Stimulated activated CD8-positive, alpha-beta memory T cell treated with anti-CD3 and anti-CD28 coated beads, Interleukin-15, amount 100 ng/mL, for 1 hour (primary cell): ENCODE measurements at places on chromosomes 2 and 18.

- DNase-seq = no peak
Measured at GRCh38 chr18:22469926-22470247, 52.2 kb upstream of the CTAGE1 start.

DNA sequence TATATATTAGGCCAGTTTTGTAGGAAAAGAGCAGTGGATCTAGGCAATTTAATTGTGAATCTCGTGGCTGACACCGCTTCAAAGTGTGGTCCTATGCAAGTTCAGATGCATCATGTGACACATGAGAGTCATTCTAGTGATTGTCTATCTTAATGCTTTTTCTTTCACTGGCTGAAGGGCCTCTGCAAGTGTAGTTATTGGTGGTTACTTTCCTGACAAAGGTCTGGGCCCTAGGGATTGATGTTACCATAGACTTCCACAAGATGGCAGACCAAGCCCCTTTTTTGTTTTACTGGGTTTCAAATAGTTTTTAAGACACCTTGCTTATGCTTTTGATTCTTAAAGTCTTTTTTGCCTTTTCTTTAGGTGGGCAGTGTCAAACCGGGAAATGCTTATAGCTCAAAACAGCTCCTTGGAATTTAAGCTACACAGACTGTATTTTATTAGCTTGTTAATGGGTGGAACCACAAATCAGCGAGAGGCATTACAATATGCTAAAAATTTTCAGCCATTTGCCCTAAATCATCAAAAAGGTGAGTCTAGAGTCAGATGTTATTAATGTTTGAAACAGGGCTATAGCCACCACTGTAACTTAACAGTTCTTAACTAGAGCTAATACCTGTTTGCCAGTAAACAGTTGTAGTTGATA lies 25.9 kb downstream of the CD8A start:
- DNase-seq = no peak

- DNase-seq = no peak
Measured at GRCh38 chr18:75043478-75043877, 165.5 kb downstream of the PTGR3 start.

GRCh38 chr18:45521777-45522176 lies 93.5 kb upstream of the SLC14A2 start:
- no peak for DNase-seq

DNA sequence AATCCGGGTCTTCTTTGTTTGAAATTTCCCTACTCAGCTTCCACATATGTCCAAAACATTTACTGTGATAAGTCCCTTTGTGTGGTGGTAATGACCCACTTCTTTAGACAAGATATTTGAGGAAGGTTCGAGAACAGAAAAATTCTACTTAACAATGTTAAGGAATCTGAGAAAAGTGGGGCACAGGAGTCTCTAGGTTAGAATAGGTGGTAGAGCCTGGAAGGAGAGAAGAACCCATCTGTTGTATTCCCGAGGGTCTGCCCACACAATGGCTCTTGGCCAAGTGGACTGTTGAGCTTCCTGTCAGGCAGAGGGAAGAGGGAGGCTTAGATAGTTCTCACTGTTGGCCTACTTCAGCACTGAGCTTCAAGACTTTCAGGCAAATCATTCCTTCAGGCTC lies 4.3 kb downstream of the IGFBP2 start:
- DNase-seq = no peak

GRCh38 chr2:54630858-54631497 lies 92.5 kb upstream of the EML6 start:
- no peak for DNase-seq

DNA sequence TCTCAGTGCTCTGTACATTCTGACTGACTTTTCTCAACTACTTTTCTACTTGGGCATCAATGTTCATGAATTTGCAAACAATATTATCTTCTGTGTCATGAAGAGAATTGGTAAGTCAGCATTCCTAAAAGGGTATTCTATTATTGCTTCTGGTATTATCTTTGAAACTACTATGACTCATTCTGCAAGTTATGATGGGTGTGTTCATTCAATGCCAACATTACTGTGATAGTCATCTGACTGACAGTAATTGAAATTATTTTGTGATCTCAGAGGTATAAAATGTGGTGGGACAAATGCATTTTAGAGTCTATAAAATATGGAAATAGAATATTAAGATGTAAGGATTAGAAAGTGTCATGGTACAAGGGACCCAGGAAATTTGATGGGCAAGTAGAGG lies 736.0 kb upstream of the CELF4 start:
- no peak for DNase-seq

DNA sequence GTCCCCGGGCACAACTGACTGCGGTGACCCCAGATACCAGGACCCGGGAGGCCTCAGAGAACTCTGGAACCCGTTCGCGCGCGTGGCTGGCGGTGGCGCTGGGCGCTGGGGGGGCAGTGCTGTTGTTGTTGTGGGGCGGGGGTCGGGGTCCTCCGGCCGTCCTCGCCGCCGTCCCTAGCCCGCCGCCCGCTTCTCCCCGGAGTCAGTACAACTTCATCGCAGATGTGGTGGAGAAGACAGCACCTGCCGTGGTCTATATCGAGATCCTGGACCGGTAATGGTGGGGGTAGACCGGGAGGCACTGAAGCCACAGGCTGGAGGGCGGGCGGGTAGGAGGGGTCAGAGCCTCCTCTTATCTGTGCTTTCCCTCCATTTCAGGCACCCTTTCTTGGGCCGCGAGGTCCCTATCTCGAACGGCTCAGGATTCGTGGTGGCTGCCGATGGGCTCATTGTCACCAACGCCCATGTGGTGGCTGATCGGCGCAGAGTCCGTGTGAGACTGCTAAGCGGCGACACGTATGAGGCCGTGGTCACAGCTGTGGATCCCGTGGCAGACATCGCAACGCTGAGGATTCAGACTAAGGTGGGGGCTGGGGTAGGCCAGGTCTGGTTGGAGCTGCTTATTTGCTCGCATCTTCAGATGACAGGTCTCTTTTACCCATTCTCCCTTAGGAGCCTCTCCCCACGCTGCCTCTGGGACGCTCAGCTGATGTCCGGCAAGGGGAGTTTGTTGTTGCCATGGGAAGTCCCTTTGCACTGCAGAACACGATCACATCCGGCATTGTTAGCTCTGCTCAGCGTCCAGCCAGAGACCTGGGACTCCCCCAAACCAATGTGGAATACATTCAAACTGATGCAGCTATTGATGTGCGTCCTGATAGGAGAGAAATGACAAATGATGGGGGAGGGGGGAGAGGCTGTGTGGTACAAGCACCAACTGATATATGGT lies 780 bp downstream of the HTRA2 start:
- no peak for DNase-seq

GRCh38 chr2:216590780-216591179 lies 42.4 kb upstream of the IGFBP2 start:
- no peak for DNase-seq

GRCh38 chr2:53452957-53453748 lies 314.5 kb upstream of the CHAC2 start:
- no peak for DNase-seq

DNA sequence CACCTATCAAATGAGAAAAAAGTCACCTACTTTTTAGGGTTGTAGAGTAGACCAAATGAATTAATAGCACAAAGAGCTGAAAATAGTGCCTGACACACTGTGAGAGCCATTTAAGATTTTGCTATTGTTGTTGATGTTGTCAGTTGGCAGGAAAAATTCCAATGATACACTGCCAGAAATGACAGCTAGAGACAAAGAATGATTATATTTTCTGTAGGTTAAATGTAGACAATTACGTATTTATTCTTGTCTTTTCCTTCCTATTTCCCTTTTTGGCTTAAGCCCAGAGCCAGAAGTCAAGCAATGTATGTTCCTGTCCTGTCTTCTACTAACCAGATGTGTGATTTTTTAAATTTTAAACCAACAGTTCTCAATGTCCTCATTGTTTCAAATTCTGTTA lies 17.2 kb downstream of the NRXN1 start:
- no peak for DNase-seq

- DNase-seq = no peak
Measured at GRCh38 chr2:172282944-172283343, 144.4 kb upstream of the ITGA6 start.

DNA sequence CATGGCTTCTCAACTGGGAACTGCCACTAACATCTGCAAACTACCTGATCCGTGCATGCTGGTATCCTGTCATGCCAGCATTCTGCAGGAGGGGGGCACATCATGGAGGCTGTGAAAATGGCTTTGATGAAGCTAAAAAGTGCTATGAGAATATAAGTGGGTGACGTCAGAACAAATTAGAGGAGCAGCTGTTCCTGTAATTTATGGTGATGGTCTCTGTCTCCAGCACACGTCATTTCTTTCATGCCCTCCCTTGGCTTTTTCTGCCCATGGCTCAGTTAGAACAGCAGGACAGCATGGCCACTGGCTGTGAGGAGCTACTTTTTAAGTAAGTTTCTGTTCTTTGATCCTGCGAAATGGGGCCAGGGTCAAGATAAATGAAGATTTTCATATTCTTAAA lies 466.3 kb downstream of the THSD7B start:
- DNase-seq = no peak

DNA sequence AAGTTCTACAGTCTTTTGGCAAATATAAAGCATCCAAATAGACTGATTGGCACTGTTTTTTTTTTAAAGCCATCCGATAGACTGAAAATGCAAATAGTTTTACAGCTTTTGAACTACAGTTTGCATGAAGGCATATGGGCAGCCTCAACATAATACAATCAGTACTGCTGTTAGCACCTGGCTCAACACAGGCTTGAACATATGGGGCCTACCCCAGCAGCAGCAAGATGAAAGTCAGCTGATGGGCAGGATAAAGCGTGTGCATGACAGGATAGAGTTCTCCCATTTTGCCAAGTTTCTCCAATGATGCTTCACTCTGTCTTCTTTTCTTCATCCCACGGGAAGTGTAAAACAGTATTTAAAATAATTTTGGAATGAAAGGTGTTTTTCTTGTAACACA lies 1.3 kb upstream of the AKAIN1 start:
- DNase-seq = no peak

DNA sequence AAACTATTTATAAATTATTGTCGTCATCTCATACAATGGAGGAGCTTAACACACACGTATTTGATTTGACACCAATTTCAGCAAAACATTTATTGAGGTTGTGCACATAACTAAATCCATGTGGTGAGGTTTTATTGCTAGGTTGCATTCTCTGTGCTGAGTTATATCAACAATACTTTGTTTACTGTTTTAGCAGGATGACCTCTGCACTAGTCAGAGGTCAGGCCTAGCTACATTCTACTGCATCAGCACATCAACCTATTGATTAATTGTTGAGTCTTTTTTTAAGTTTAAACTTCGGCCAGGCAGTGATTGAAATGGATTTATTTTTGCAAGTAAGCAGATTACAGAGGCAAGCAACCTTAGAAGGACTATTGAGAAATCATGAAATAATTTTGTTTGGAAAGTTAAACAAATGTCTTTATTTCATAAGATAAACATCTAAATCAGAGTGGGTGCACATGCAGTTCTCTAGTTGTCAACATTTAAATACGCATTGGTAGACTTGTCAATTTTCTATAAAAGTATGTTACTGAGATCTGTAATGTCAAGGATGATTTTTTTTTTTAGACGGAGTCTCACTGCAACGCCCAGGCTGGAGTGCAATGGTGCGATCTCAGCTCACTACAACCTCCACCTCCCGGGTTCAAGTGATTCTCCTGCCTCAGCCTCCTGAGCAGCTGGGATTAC lies 75.2 kb upstream of the CD28 start:
- DNase-seq = no peak

- no peak for DNase-seq
Measured at GRCh38 chr2:8987410-8987809, 16.1 kb downstream of the MBOAT2 start.

DNA sequence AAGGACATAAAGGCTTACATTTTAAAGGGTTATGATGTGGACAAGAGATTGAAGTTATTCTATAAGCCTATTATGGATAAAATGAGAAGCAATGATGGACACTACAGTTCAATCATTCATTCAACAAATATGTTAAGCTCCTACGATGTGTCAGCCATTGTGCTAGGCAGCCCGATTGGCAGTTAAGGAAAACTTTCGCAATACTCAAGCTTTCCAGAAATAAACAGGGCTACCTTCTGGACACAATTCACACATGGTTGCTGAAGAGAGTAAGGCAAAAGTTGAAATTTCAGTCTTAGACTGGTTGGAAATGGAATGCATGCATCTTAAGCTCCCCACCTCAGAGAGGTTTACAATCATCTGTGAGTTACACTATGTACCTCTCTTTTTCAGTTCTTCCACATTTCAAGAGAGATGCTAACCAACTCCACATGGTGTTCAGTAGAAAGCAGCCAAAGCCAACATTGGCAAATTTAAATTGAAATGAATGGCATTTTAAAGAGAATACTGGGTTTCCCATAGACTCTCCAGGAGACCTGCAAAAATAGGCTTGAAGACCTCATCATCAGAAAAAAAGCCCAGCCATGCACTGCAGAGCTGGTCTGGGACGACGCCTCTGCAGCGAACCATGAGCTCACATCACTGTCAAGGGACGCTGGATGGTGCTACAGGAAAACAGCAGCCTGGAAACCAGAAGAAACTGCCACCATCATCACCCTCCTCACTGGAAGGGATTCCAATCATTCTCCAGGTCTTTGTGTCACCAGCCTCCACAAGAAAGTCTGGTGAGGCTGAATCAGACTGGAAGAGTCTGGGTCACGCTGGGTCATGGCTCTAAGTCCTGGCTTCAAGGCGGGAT lies 276.3 kb downstream of the AFF3 start:
- no peak for DNase-seq

DNA sequence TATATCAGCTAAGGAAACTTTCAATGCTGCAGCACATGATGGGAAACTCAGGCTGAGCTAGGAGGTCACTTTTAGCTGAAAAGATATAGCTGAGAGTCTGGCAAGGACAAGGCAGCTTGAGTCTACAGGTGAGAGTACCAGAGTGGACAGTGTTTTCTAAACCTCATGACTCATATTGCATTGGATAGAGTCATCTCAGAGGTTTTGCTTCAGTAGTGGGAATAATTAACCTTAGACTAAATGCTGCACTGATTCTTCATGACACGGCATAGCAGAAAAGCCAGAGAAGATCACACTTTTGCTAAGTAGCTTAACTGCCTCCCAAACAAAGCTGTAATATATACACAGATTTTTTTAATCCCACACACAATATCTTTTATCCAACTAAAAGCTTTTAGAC lies 865.0 kb upstream of the CDH2 start:
- no peak for DNase-seq

- no peak for DNase-seq
Measured at GRCh38 chr2:213524164-213524563, 239.9 kb downstream of the SPAG16 start.

DNA sequence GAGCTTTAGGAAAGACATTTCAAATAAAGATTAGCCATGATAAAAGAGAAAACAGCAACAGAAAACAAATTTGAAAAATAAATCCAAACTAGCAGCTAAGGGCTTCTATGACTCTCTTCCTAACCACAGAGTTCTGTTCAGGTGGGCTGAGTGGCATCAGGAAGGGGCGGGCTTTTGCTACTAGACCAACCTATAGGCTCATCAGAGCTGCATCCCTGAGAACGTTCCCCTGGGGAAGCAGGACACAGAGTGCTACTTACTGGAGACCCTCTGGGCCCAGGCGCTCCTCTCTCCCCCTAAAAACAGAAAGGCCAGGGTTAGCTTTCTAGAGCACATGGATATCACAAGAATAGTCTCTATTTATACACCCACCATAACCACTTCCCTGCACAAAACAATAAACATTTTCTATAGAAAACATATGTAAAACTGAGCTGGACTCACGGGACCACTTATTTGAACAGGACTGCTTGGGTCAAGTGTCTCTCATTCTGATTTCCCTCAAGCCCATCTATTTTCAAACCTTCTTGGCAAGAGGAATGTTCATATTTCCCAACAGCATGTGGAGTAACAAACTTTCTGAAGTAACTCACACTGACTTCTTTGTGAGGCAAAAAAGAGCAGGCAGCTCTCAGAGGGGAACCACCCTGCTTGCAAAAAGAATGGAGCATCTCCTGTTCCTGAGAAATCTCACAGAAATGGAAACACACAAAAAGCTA lies 78.9 kb upstream of the LMAN1 start:
- no peak for DNase-seq
